ENCODE measurements at places on chromosomes 4 and X.

DNA sequence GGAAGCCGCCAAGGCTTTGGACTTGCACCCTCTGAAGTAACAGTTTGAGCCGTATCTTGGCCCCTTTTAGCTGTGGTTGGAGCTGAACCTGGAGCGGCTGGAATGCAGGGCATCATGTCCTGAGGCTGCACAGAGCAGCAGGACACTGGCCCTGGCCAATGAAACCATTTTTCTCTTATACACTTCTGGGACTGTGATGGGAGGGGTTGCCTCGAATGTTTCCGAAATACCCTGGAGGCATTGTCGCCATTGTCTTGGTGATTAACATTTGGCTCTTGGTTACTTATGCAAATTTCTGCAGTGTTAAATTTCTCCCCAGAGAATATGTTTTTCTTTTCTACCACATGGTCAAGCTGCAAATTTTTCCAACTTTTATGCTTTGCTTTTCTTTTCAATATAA, 137.2 kb downstream of the MAGEC1 start:
- DNase-seq = no peak

GRCh38 chr4:122895336-122895995, 26.9 kb downstream of the NUDT6 start:
- DNase-seq = no peak

- DNase-seq = peak; percentile 86
Observed at GRCh38 chr4:141220691-141221659, at the start of gene ZNF330. Gene ZNF330, plus strand, starts transcription at chr4:141220895. Its CDS starts 1,477 bp downstream, at chr4:141222372.

GRCh38 chr4:181863856-181864255, 379.3 kb upstream of the TENM3 start:
- no peak for DNase-seq

- DNase-seq = no peak
Observed at GRCh38 chr4:184061582-184061981, 156.1 kb downstream of the ENPP6 start.

GRCh38 chr4:1489639-1489995, 83.4 kb upstream of the NKX1-1 start:
- no peak for DNase-seq

DNA sequence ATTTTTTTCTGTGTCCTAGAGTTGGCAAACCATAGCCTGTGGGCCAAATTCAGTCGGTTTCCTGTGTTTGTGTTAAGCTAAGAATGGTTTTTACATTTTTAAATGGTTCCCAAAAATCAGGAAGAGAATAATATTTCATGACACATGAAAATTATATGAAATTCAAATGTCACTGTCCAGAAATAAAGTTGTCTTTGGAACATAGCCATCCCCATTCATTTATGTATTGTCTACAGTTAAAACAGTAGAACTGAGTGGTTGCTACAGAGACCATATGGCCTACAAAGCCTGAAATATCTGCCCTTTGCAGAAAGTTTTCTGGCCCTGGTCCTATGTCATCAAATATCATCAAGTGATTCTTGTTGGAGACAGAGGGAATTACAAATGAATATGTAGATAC, 15.5 kb downstream of the FRMPD4 start:
- no peak for DNase-seq

GRCh38 chrX:109716431-109717028, 16.5 kb downstream of the ACSL4 start:
- DNase-seq = no peak

GRCh38 chr4:139054791-139055505, 39.4 kb downstream of the NOCT start:
- no peak for DNase-seq

DNA sequence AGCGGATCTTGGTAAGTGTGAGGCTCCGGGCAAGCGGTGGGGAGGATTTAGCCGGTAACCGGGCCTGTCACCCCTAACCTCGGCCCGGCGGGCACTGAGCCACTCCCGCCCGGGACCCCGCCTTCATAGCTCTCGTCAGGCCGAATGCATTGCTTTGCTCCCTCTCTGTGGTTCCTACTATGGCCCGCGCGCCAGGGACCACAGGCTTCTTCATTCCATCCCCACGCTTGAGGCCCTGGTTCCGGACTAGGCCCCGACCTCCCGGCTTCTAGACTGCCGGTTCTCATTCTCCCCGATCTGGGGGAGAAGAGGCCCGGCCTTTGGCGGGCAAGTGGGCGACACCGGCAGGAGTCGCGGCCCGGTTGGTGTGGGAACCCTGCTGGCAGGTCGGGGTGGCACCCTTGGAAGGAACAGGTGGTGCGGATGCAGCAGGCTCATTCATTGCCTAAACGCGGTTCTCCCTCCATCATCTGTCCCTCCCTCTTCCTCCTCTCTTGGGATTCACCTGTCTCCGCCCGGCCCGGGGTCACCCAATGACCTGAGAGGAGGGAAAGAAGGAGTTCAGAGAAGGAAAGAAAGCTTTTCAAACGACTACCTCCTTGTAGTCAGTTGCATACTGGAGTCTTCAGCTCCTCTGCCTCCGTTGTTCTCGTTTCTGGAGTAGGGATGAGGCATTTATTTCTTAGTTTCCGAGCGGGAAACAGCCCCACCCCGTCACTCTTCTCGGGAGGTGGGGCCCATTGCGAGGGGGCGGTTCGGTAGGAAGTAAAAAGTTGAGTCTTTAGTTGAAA, at the start of gene NDUFC1:
TSS of gene NDUFC1 (minus strand) at position 657 of the 791 bp plus-strand sequence. CDS start 6,679 bp downstream, outside the sequence.
- peak; percentile 70 for DNase-seq

DNA sequence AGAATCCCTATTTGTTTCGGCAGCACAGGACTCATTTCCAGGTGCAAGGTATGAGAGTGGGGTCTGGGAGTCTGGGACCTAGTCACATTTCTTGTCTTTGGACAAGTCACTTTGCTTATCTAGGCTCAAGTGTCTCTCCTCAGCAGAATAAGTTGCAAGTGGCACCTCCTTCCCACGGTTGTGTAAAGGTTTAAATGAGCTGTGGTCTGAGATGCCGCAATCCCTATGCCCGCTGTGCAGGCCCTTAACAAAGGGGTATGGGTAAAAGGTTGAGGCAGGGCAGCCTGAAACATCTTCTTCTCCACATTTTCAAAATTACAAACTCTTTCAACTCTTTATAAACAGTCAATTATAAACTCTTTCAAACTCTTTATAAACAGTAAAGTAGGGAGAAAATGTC, 93.7 kb downstream of the RTL5 start:
- DNase-seq = no peak

DNA sequence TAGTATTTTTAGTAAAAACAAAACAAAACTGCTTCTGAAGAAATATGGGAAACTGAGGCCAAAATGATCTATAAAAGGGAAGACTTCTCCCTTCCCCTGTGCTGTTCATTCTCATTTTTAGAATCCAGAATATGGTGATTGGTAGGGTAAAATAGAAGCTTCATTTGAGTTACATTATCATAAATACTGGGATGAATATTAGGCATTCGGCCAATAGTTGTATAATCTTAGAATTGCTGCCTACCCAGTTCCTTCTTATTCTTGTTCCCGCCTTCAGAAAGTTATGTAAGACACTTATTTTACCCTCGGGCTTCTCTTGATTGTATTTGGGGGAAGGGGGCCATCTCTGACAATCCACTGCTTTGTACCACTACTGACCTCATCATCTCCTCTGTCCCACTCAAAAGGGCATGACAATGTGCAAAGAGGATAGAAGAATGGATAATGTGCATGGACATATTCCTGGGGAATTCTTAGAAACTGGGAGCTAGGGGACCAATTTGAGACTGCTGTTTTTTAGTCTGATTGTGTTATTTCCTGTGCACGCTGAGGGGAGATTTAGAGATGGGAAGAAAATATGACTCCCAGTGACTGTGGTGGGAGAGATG, 588 bp downstream of the ART3 start:
- DNase-seq = no peak

GRCh38 chrX:68186552-68187262, 246.6 kb downstream of the OPHN1 start:
- no peak for DNase-seq

- DNase-seq = no peak
Observed at GRCh38 chrX:115284877-115285276, 4.6 kb upstream of the LUZP4 start.

- DNase-seq = no peak
Observed at GRCh38 chr4:80814266-80814665, 216.2 kb upstream of the BMP3 start.

DNA sequence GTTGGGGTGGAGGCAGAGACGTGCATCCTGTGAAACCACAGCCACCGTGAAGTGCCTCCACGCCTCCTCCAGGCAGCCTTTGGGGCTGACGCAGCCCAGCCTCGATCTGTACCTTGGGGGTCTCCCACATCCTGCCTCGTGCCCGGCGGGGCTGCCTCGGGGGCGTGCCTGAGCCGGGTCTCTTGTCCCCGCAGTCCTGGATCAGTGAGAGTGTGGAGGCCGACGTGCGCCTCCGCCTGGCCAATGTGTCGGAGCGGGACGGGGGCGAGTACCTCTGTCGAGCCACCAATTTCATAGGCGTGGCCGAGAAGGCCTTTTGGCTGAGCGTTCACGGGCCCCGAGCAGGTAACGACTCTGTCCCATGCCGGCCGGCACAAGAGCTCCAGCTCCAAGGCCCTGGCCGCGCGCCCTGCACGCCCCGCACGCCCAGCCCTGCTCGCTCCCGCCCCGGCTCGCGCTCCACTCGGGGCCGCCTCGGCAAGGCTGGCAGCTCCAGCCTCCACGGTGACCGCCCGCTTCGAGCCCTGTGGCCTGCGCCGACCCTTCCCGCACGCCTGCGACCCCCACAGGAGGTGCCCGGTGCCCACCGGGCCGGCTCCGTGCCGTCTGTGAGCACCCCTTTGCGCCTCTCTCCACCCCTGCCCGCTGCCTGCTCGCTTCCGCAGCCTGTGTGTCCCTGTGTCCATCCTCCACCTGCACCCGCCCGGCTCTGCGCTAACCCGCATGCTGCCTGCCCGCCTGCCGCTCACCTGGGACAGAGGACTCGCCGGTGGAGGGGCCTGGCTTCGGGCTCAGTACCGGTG, 9.8 kb downstream of the FGFR3 start:
- no peak for DNase-seq

DNA sequence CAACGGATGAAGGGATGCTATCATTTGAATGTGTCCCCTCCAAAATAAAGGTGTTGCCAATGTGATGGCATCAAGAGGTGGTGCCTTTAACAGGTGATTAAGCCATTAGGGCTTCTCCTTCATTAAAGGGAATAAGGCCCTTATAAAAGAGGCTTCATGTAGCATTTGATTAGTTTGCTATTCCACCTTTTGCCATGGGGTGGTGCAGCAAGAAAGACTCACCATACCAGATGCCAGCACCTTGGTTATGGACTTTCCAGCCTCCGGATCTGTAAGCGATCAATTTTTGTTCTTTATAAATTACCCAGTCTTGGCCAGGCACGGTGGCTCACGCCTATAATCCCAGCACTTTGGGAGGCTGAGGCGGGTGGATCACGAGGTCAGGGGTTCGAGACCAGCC, 7.9 kb upstream of the SLC25A43 start:
- no peak for DNase-seq

- no peak for DNase-seq
Observed at GRCh38 chr4:85929961-85930665, 429.7 kb downstream of the MAPK10 start.

GRCh38 chr4:33091961-33092360, 2371.8 kb downstream of the PCDH7 start:
- DNase-seq = no peak

GRCh38 chr4:3186609-3187008, 62.4 kb upstream of the MSANTD1 start:
- no peak for DNase-seq

DNA sequence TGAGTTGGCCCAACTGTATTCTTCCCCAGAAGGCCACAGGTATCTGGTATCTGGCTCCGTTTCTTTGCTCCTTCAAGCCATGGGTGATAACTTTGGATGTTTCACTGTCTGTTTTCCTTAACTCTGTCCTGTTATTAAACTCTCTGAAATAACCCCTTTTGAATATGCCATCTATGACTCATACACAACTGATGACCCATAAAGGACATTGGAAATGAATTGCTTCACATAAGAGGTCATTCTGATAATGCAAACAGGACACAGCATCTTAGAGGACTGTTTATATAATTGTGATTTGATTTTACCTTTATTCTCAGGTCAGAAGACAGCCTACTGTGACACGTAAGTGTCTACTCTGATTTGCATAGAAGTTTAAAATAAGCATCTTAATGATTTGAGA, 227.7 kb downstream of the VEGFC start:
- no peak for DNase-seq

DNA sequence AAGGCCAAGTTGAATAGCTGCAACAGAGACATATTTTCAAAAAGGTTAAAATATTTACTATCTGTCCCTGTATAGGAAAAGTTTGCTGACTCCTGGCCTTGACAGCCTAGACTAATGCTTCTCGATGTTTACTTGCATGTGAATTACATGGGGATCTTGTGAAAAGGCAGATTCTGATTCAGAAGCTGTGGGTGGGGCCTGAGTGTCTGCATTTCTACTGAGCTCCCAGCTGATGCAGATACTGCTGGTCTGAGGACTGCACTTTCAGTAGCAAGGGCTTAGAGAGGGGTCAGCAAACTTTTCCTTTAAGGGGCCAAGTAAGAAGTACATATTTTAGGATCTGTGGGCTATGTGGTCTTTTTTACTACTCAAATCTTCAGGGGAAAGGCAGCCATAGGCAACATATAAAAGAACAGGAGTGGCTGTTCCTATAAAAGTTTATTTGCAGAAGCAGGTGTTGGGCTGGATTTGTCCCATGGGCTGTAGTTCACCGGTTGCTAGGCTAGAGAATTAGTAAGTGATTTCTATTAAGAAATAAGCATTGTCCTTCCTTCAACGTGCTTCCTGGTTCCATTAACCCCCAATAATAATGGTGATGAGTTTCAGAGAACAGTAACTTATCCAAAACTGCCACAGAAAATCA, 97.2 kb upstream of the PDE5A start:
- DNase-seq = no peak

- no peak for DNase-seq
Observed at GRCh38 chrX:155215443-155216178, 649 bp upstream of the VBP1 start.

- DNase-seq = no peak
Observed at GRCh38 chrX:83511208-83511607, 3.1 kb downstream of the POU3F4 start.

GRCh38 chr4:1982124-1983052, 26.4 kb downstream of the NELFA start:
- no peak for DNase-seq

GRCh38 chr4:89800527-89801103, 36.3 kb downstream of the SNCA start:
- DNase-seq = no peak

DNA sequence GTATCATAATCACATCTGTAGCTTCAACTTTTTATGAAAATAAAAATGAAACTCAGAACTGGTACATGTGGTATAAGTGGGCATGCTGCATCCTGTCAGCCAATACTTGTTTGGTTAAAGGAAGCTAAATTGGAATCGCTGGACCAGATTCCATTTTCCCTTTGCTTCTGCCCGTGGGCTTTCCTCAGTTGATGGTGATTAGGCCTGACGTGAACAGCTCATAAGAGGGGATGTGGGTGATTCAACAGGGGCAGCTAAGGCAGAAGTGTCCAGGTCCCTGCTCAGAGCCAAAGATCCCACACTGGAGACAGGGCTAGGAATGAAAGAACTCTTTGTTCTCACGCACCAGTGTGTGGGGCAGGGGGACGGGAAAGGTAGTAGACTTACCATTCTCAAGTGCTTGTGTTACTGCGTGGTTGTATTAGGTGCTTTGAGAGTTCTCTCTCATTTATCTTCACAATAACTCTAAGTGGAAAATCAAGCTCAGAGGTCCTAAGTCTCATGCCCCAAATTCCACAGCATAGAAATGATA, 63.2 kb upstream of the GUCY1A1 start:
- DNase-seq = no peak
